Stimulated activated CD8-positive, alpha-beta memory T cell treated with anti-CD3 and anti-CD28 coated beads, Interleukin-4, amount 100 ng/mL, for 1 hour (primary cell): ENCODE measurements at places on chromosomes 1 and 21.

DNA sequence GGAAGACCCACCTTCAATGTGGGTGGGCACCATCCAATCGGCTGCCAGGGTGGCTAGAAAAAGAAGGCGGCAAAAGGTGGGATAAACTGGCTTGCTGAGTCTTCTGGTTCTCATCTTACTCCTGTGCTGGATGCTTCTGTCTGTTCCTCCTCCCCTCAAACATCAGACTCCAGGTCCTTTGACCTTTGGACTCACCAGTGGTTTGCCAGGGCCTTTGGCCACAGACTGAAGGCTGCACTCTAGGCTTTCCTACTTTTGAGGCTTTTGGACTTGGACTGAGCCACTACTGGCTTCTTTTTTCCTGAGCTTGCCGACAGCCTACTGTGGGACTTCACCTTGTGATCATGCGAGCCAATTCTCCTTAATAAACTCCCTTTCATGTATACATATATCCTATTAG is 55.9 kb downstream of the VCAM1 start:
- DNase-seq, result no peak

DNA sequence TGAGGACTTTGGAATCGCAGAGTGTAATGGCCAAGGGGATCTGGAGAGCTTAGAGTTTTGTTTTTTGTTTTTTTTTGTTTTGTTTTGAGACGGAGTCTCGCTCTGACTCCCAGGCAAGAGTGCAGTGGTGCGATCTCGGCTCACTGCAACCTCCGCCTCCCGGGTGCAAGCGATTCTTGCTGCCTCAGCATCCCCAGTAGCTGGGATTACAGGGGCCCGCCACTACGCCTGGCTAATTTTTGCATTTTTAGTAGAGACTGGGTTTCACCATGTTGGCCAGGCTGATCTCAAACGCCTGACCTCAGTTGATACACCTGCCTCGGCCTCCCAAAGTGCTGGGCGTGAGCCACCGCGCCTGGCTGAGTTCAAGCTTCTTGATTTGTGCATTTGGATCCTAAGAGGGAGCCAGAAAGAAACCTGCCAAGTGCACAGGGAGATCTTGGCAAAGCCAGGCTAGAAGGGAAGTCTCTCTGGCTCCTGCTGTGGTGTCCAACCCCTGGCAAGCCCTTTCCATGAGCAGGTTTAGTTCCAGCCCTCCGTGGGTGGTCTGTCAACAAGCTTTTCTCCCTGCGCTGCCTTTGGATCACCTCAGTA is 852 bp downstream of the FAAH start:
- DNase-seq, result no peak

GRCh38 chr1:229203030-229203751 is 67.7 kb upstream of the RAB4A start:
- DNase-seq, result no peak

GRCh38 chr1:229756666-229757065 is 130.6 kb downstream of the URB2 start:
- no peak for DNase-seq

DNA sequence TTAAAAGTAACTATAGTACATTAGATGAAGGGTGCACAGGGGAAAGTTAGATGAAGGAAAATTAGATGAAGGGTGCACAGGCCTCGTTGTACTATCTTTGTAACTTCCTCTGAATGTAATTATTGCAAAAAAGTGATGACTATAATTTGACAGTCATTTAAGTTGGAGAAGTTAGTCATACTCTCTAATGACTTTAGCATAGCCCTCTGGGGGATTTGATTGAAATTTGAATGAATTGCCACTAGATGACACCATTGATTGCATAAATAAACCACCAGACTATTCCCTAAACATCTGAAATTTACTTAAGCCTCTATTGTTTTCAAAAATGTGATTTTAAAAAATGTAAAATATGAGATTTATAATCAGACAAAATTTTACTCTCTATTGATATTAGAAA is 102.6 kb downstream of the TPR start:
- no peak for DNase-seq

- no peak for DNase-seq
Observed at GRCh38 chr1:32465578-32465933, 684 bp downstream of the ZBTB8B start.

GRCh38 chr1:229297746-229298145 is 26.8 kb downstream of the RAB4A start:
- DNase-seq, result no peak
